NCI-H2081 (cell line): ENCODE measurements at places on chromosomes 12 and 14.

DNA sequence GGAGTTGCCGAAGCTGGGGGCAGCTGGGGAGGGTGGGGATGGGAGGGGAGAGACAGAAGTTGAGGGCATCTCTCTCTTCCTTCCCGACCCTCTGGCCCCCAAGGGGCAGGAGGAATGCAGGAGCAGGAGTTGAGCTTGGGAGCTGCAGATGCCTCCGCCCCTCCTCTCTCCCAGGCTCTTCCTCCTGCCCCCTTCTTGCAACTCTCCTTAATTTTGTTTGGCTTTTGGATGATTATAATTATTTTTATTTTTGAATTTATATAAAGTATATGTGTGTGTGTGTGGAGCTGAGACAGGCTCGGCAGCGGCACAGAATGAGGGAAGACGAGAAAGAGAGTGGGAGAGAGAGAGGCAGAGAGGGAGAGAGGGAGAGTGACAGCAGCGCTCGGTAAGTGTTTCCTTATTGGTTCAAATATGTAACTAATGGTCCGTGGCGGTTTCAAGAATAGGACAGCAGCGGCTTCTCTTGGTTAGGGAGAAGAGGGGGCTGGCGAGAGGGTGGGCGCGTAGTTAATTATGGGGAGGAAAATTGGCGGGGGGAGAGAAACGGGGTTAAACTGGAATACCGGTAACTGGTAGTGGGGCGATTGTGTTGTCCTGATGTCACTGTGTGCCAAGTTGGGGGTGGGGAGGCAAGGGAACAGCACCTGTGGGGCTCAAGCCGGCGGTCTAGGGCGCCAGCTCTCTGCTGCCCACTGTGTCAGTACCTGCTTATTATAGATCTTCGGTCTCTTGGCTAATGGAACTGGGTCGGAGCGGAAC is 8.4 kb downstream of the HOXC8 start:
- DNase-seq = peak; percentile 70

GRCh38 chr12:64998371-64999147 is 122.5 kb downstream of the WIF1 start:
- DNase-seq = no peak

- no peak for DNase-seq
Measured at GRCh38 chr14:65853407-65853955, 441.0 kb downstream of the FUT8 start.

- no peak for DNase-seq
Measured at GRCh38 chr14:54700717-54701116, 133.8 kb downstream of the SAMD4A start.

GRCh38 chr12:75322464-75322863 is 7.7 kb downstream of the CAPS2 start:
- DNase-seq = no peak

DNA sequence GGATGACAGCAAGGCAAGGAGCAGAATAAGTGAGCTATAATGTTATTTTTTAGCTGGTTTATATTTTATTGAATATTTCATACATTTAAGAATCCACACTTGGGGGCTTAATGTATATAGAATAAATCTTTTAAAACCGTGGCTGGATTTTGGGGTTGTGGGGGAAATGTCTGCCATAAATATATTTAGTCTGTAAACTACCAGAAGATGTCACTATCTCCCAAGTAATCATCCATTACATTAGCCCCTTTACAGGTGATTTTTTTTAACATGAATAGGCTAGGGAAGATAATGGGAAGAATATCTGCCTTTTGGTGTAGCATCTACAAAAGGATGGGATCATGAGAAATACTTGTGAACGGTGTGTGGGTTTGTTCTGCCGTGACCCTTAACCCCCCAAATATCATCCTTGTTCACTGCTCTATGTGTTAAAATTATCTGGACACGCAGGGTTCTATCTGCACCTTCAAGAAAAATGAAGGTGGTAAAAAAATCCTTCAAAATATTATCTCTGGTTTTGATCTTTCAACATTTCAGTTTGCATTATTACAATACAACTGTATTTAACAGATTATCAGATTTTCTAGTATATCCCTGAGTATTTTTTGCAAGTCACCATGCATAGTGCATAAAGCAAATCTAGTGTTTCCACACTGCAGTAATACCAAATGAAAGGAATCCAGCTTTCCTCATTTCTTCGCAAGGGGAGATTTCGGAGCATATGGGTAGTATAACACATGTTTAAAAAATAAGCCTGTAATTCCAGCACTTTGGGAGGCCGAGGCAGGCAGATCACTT is 8.0 kb upstream of the SLC17A8 start:
- peak; percentile 47 for DNase-seq

- DNase-seq = no peak
Measured at GRCh38 chr12:102966200-102966863, 8.9 kb downstream of the ASCL1 start.

DNA sequence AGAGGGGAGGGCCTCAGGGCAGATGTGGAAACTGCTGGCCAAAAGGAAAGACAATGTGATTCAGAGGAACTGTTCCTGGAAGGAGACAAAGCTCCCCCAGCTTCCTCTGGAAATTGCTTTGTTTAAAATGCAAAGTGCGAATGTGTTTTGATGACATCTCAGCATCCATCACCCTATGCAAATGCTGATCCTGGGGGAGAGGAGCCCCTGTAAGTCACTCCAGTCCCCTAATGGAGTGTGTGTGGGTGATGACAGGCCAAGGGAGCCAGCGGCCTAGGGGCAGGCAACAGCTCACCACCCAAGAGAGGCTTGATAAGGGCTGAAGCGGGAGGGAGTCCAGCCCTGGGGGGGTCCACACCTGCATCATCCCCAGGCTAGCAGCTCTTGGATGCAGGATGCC is 134.2 kb downstream of the ESRRB start:
- DNase-seq = no peak

DNA sequence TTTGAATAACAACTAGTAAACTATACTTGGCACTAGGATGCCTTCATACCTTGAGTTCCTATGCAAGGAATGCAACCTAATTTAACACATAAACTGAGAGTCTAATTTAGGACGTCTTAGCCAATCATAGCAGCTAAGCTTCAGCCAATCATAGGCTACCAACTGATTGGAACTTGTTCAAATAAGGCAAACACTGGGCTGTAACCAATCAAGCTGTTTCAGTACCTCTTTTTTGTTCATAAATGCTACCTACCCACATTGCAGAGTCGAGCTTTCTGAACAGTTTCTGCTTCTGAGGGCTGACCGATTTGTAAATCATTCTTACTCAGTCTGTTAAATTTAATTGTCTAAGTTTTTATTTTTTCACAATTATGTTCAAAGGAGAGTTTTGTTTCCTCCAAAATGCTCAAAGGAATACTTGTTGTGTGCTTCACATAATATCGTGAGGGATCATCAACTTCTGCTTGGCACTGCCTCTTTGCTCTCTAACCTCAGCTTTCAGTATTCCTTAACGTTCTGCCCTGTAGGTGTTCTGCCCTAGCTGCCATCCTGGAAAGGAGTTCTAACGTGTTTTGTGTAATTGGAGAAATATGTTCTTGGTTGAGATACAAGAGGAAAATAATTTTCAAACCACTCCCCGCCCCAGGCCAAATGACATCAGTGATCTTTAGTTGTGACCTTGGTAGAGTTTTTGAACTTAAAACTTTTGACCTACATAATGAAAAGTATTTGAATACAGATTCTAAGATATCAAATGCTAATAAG is 380.4 kb upstream of the MIS18BP1 start:
- DNase-seq = no peak

DNA sequence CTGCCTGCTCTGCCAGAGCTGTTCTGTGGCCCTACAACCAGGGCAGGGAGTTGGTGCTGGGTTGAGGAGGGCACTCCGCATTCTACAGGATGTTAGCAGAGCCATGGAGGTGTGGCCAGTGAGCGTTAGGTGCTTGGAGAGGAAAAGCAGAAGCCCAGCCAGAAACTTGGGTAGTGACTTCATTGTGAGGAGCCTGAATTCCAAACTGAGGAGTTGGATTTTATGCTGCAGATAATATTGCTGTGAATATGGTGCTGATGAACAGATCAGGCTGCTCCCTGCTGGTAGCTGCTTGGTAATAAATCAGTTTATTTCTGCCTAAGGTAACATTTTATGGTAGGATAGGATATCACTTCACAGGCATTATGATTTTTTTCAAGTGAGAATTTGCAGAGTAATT is 7.1 kb upstream of the CCDC175 start:
- DNase-seq = peak; percentile 12

GRCh38 chr12:104903648-104904423 is 54.3 kb downstream of the SLC41A2 start:
- no peak for DNase-seq

- DNase-seq = peak; percentile 90
Measured at GRCh38 chr14:54488646-54489317, at the start of gene GMFB. Gene GMFB (minus strand): TSS chr14:54488980. CDS start chr14:54488927, 53 bp downstream.

GRCh38 chr14:66119606-66120231 is 366.5 kb upstream of the CCDC196 start:
- DNase-seq = no peak

GRCh38 chr14:61280526-61281185 is 482 bp downstream of the TMEM30B start:
- DNase-seq = peak; percentile 29

DNA sequence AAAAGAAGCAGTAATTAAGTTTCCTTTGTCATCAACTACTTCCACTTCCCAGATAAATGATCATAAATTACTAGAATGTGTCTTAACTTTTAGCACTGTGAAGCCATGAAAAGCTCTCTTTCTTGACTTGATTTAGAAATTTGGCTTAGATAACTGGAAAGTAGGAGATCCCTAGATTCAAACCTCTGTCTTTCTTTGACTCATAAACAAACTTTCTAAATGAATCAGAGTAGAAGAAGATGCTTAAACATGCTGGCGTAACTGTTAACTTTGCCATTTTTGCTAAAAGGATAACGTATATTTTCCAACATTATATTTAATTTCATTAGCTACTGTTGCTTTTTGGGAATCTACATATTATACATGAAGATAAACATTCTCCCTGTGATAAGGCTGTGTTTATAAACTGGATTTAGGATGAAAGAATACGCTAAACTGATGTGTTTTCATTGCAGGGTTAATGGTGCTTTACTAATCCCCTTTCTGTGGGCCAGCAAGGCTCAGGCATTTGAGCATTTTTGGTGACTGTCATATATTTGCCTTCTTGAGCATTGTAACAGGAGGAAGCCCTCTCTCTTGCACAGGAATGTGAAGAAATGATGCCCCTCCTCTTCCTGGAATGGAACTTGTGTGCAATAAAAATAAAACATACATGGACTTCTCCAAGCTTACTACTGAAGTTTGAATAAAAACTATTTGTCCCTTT is 301.4 kb downstream of the BMP4 start:
- no peak for DNase-seq

DNA sequence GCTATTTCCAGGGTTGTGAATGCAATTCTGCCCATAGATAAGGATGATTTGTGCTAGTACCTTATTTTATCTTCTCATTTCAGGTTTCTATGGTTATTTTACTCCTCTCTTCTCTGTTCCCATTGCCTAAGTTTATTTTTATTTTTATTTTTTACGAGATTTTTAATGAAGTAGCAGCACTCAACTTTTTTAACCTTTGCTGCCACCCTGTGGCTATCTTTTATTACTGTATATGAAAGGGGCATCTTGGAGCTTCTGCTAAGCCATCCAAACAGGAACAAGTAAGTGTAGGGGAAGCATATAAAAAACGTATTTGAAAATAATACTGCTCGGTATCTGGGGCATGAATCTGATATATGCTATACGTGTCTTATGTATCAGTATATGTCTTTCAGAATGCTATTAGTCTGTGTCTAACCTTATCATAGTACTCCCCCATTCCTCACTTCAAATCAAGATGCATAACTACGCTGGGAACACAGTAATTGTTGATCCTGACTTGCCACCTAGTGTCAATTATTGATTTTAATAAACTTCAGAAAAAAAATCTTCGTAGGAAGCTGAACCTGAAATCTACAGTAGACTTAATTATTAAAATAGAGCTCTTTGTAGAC is 60.3 kb downstream of the KLRG1 start:
- DNase-seq = peak; percentile 8

- DNase-seq = no peak
Measured at GRCh38 chr14:69537900-69538299, 36.8 kb downstream of the CCDC177 start.

DNA sequence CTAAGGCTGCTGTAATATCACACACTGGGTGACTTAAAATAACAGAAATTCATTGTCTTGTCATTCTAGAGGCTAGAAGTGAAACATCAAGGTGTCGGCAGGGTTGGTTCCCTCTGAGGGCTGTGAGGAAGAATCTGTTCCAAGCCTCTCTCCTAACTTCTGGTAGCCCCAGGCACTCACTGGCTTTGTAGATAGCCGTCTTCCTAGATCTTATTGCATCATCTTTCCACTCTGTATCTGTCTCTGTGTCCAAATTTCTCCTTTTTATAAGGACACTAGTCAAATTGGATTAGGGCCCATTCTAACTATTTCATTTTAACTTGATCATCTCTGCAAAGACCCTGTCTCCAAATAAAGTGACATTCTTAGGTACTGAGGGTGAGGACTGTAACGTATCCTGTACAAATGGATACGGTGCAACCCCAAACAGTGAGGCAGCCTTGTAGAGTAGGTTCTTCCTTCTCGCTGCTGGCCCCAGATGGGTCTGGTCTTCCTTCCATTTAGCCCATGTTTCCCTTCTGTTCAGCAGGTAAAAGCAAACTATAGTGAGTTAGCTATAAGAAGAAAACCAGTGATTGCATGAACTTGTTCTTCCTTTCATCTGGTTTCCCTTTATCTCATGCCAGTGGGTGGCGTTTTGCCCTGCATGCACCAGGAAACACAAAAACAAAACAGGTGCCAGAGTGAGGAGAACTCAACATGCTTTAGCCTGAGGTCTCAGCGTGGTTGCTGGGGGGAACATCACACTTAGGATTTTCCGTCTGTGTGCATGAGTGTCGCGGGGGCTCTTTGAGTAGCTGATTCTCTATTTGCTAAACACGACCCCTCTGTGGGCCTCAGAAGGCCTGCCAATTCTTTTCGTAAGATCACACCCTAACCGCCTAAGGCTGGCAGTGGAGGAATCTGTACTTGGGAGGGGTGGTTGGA is 19.5 kb downstream of the TTC9 start:
- no peak for DNase-seq

- no peak for DNase-seq
Measured at GRCh38 chr12:123104809-123105208, 46.1 kb downstream of the PITPNM2 start.

DNA sequence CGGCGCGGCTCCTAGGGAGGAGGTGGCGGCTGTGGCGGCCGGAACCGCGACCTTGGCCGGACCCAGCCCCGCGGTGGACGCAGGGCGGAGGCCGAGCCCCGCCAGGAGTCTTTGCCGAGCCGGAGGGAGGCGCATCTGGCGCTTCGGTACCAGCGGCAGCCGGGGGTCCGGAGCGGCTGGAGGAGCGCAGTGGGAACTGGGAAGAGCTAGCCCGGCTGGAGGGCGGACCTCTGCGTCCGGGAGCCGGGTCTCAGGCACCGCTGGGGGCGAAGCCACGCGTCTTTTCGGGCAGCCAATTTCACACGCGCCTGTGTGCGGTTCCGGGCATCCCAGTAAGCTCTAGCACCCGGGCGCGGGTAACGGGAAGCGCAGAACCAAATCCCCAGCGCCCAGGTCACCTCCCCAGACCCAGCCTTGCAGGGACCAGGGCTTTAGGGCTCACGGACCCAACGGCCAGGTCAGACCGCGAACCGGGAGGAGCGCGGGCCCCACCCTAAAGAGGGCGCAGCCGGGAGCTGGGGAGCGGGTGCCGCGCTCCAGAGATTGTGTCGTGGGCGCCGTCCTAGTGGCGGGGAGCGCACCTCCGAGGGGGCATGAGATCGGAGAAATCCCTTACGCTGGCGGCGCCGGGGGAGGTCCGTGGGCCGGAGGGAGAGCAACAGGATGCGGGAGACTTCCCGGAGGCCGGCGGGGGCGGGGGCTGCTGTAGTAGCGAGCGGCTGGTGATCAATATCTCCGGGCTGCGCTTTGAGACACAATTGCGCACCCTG is 89.4 kb downstream of the GALNT8 start:
- no peak for DNase-seq
